Erythroblast (primary cell): ENCODE measurements at places on chromosomes 11 and 22.

DNA sequence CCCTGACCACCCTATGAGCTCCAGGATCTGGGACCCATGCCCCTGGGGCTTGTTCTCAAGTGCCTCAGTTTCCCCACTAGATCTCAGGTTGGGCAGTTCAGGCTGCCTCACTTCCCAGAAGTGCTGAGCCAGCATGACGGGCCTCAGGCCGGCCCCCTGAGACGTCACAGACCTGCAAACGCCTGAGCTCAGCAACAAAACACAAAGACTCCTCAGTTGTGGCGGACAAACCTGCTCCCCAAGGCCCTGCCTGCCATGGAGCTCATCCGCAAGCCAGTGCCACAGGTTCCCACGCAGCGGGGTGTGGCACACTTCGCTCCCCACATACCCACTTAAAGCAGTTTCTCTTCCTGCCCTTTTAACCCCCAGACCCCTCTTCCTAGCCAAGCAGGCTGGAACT lies 45.2 kb downstream of the NECTIN1 start:
- no peak for DNase-seq

- no peak for DNase-seq
Measured at GRCh38 chr11:128913806-128914205, 22.6 kb downstream of the KCNJ5 start.

GRCh38 chr11:6022956-6023355 lies 7.6 kb downstream of the OR56A1 start:
- peak; percentile 26 for DNase-seq

DNA sequence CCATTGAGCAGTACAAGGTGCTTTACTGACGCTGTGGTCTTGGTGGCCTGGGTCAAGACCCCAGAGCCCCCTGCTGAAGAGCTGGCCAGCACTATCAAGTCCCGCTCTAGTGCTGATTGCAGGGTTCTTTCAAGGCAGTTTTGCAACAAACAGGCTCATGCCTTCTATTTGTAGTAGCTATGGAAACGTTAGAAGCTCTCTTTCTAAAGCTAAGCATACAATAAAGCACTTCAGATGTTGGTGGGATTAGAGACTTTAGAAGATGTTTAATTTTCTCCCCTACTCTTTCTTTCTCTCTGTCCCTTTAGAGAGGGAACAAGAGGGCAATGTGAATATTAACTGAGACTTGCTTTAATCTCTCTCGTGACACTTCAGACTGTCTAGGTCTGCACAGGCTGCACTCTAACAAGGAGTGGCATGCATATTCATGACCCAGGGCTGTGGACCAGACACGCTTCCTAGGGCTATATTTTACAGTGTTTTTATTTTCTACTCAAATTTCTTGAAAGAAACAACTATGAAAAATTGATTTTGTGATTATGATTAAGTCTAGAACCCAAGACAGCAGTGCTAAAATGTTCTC lies 138.6 kb downstream of the WNT7B start:
- DNase-seq = no peak

DNA sequence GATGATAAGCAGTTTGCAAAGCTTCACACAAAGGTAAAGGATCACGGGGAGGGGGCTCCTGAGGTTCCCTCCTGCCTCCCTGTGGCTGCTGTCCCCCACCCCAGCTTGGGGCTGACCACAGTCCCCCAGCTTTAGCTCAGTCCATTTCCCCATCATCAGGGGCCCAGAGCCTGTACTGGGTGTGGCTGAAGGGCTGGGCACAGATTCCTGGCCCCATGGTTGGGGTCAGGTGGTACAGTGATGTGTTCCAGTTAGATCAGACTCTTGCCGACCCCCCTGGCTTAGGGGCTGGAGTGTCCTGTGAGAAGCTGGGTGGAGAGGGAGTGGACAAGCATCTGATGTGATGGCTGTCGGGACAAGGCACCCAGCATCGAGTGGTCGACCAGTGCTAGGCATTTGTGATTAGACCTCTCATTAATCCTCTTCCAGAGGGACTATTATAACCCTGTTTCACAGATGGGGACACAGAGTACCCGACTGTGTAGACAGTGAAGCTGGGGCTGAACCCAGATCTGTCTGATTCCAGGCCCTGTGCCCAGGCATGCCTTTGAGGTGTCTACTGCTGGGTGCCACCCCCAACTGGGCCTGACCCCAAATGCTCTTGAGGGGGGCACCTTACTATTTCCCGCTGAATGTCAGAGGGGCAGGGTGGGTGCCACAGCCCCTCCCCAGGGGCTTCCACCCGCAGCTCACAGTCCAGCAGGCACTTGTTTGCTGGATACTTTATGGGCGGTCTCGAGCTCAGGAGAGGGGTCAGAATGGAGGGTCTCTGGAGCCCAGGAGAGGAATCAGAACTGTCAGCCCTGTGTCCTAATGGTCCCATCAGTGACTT lies 4.3 kb downstream of the SHANK3 start:
- DNase-seq = no peak

GRCh38 chr11:11519184-11519583 lies 102.6 kb downstream of the GALNT18 start:
- no peak for DNase-seq

- DNase-seq = no peak
Measured at GRCh38 chr22:20205464-20205963, 54.7 kb upstream of the CCDC188 start.

DNA sequence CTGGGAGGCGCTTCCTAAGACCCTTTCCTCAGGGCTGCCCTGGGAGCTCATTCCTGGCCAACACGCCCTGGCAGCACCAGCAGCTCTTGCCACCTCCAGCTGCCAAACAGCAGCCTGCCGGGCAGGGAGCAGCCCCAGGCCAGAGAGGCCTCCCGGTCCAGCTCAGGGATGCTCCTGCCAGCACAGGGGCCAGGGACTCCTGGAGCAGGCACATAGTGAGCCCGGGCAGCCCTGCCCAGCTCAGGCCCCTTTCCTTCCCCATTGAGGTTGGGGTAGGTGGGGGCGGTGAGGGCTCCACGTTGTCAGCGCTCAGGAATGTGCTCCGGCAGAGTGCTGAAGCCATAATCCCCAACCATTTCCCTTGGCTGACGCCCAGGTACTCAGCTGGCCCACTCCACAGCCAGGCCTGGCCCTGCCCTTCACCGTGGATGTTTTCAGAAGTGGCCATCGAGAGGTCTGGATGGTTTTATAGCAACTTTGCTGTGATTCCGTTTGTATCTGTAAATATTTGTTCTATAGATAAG lies 7.6 kb downstream of the SLC39A13 start:
- no peak for DNase-seq

GRCh38 chr11:17076517-17077239 lies 789 bp downstream of the RPS13 start:
- peak; percentile 55 for DNase-seq

DNA sequence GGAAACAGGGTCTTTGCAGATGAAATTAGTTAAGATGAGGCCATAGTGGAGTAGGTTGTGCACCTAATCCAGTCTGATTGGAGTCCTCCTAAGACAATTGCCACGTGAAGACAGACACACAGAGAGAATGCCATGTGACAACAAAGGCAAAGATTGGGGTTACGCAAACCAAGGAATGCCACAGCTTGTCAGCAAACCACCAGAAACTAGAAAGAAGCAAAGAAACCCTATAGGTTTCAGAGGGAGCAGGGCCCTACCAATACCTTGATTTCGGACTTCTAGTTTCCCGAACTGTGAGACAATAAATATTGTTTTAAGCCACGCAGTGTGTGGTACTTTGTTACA lies 8.2 kb upstream of the LAYN start:
- DNase-seq = no peak

DNA sequence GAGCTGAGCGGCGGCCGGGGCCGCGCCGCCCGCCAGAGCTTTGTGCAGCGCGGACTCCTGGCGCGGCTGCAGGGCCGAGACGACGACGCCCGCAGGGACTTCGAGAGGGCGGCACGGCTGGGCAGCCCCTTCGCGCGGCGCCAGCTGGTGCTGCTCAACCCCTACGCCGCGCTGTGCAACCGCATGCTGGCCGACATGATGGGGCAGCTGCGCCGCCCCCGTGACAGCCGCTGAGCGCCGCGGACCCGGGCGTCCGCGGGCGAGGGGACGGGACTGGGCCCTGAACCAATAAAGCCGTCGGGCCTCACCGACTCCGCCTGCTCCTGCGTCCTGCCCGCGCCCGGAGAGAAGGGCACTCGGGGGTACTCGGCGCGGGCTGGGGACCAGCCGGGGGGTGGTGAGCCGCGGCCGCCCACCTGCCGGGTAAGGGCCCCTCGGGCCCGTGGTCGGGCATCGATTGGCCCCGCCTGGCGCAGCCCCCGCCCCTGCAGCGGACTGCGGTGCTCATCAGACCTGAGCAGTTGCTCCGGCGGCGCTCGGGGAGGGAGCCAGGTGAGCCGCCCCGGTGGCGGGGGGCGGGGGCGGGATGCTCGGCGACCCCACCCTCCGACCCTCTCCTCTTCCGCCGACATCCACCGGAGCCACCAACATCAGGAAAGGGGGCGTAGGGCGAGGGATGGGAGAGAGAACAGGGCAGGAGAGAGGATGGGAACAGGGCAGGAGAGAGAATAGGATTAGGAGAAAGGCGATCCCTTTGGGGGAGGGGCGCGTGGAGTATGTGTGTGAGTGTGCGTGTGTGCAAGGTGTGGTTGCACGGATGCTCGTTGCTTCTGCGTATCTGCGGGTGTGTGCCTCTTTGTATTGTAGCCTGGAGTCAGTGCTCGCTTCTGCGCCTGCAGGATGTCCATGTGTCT lies at the start of gene TMEM25:
Gene TMEM25 (plus strand): TSS at position 510 of the 914 bp plus-strand sequence. CDS start 610 bp downstream, outside the sequence.
- peak; percentile 57 for DNase-seq

DNA sequence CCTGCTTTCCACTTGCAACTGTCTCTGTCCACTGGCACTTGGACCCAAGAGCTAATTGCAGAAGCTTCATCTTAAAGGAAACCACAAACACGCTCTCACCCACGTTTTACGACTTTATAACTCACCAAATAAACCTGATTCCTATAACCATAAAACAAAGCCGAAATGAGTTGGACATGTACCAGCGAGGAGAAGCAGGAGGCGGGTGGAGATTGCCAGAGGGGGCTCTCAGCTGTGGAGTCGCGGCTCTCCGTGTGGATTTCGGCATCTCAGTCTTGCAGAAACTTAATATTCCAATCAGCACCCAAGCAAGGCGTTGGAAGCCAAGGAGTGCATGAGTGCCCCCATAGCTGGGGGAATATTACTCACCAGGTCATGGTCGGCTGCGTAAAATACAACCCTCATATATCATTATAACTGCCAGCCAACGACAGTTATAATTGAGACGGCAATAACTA lies 483.6 kb downstream of the MN1 start:
- DNase-seq = no peak

DNA sequence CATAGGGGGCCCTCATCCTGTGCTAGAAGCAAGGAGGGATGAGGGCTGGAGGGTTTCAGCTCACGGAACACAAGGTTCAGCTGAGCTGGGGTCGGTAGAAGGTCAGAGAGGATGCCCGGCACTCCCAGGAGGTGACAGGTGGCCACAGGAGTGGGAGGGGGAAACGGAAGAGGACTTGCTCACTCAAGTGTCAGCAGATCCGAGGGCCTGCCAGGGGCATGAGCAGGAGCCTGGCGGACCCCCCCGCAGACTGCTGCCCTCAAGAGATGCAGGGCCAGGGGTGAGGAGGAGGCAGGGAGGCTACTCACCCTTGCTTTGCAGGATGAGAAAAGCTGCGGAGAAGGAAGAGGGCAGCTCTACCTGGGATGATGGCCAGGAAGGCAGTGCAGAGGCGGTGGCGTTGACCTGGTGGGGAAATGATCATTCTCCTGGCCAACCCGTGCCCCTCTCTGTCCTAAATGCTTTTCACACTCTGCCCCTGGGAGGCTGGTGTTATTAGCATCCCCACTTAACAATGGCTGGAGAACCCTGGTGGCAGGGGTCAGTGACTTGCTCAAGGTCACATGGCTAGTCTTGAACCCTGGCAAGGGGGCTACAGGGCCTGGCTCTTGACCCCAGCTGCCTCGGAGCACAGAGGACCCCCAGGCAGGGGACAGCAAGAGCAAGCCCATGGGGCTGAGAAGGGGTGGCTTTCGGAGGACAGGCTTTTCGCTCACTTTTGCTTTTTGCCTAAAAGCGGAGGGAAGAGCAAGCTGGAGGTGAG lies 30.1 kb upstream of the CSNK1E start:
- no peak for DNase-seq

DNA sequence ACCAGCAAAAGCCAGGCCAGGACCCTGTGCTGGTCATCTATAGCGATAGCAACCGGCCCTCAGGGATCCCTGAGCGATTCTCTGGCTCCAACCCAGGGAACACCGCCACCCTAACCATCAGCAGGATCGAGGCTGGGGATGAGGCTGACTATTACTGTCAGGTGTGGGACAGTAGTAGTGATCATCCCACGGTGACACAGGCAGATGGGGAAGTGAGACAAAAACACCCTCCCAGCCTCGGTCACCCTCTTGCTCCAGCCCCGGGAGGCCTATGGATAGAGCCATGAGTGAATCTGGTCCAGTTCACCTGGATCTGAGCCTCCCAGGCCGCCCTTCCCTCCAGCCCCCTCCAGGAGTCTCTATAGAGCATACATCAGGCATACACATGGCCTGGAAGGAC lies 115.2 kb upstream of the IGLL5 start:
- no peak for DNase-seq

- DNase-seq = no peak
Measured at GRCh38 chr11:93005239-93005638, 35.8 kb downstream of the MTNR1B start.

DNA sequence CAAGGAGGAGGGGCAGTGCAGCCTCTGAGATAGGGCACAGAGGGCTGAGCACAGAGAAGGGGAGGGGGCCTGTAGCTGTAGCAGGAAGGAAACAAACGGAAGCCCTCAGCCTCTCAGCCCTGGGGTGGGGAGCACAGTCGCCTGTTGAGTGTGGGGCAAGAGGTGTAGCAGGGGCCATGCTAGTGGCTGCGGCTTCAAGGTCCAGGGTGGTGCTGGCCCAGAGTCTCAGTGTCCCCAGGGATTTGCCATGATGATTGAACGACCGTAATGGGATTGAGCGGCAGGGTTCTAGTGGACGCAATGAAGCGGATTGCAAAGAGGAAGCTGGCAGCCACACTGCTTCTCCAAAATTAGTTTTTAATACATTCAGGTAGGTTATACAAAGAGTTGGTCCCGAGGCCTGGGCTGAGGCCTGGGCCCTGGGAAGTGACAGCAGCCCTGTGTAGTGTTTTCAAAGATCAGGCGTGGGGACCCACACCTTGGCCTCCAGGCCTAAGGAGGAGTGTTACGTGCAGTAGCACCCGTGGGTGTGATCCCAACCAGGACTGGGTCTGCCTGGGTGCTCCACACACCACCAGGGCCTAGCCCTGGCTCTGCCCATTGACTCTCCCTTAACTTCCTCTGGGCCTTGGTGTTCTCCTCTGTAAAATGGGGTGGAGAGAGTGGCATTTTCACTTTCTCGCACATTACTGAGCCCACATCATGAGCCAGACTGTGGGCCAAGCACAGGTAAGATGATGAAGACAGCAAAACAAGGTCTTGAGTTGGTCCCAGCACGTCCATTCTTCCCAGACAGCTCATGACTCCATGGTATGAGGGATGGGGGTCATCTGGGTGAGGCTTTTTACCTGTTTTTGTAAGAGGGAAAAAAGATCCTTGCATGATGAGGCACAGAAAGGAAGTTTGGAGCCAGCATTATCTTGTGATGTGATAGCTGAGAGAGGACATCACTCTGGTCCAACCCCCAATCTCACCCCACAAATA lies 13.1 kb downstream of the LRRC32 start:
- DNase-seq = no peak

DNA sequence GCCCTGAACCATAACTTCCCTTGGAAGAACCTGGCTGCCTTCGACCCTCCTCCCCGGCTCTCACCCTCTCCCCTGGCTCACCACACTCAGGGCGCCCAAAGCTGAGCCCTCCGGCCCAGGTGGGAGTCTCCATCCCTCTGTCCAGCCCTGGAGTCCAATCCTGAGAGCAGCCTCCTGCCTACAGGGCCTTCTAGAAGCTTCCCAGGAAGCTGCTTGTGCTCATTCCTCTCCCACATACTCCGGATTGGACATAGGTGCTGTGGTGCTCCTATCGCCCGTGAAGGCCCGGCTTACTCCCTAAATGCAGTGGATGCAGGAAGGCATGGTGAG lies 1332.0 kb downstream of the BRD1 start:
- DNase-seq = no peak

GRCh38 chr22:42052765-42053164 lies 17.8 kb downstream of the NAGA start:
- DNase-seq = no peak
